Left lung (tissue), 14 donors: ENCODE measurements at places on chromosomes 2 and 18. TPM values are rescaled to one million over a fixed set of nuclear protein-coding genes. Genes with fewer than 3 reads are reported as not detected.

DNA sequence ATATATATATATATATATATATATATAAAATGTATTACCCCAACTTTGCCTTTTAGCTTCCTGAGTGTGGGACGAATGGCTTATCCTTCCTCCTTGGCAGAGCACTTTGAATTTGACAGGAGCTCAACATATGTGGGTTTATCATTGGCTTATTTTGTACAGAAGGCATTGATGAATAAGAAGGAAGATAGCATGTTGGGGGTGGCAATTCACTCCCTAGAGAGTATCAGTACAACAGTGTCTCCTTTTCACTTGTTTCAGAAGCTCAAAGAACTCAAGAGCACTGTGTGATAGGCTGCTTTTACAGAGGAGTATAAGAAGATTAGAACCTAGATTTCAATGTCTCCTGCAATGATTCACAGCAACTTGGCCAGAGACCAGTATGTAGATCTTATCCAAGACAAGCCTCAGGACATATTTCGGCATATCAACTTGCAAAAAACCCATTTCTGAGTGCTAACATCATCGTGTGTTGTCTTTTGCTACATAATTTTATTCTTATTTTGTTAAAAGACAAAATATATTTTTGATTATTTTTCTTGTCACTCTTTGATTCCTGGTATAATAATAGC lies 345.8 kb downstream of the SOCS6 start:
- DNase-seq, result no peak
- no peaks in the 10 kb centered on the region for H3K27me3 ChIP-seq
- H3K27ac ChIP-seq, result no peak overlapping the region
- no peaks in the 10 kb centered on the region for H3K4me1 ChIP-seq
- H3K4me3 ChIP-seq, result no peak overlapping the region
- no peaks in the 10 kb centered on the region for H3K36me3 ChIP-seq

DNA sequence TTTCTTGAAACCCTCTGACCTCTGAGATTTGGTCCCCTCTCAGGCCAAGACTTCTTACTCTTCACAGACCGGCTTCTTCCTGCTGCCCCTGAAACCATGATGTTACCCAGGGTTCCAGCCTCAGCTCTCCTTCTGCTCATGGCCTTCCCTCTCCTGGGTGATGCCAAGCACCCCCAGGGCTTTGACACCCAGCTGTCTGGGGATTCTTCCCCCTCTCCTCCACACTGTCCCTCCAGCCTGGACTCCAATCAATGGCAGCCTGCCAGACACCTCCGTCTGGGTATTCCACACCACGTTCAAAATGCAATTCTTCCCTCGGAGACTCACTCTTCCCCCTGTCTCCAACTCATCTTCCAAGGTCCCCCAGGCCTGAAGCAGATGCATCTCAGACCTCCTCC lies 25.0 kb downstream of the SPP2 start:
- no peak overlapping the region for H3K4me3 ChIP-seq
- no peaks in the 10 kb centered on the region for H3K4me1 ChIP-seq
- no peak overlapping the region for H3K27ac ChIP-seq

Gene KIAA2012
- 1.7 TPM for total RNA-seq

DNA sequence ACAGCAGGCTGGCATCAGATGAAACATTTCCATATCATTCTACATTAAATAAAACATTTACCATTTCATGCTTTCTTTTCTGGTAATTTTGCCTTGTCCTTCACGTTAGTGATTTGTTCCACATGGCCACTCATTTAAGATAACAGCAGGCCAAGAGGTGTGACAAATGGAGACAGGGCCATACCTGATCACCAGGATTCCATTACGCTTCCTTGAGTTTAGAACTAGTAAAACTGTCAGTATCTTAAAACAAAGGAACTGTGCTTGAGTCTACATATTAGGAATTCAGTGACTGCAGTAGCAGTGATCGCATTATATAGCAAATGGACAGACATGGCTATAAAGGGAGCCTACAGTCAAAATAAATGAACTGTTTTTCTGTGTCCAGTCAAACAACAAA lies 155.1 kb upstream of the FSHR start:
- no peaks in the 10 kb centered on the region for H3K36me3 ChIP-seq
- no peak for DNase-seq
- no peaks in the 10 kb centered on the region for H3K27me3 ChIP-seq
- no peak overlapping the region for H3K27ac ChIP-seq
- H3K4me1 ChIP-seq, result no peaks in the 10 kb centered on the region

- H3K4me1 ChIP-seq, result no peaks in the 10 kb centered on the region
- H3K36me3 ChIP-seq, result no peaks in the 10 kb centered on the region
- peak; percentile 77 for DNase-seq
These were observed 213.4 kb upstream of the GATA6 start for GRCh38 chr18:21955757-21956652.

DNA sequence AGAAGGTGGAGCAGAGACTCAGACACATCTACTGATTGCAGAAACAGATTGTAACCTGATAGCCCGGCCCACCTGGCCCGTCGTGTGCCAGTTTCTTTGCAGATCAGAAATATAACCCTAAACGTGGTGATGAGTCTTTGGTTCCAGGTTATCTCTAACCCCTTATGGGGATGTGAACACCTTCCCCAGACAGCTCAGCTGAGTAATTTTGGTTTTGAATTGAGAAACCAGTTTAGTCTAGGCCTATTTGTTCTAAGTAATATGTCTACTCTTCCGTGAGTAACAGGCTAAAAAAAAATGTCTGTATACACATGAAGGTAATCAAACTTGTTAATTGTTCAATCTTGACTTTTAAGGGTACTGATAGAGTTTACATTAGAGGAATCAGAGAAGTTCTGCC lies 35.7 kb downstream of the RASGRP3 start:
- H3K27me3 ChIP-seq, result no peaks in the 10 kb centered on the region
- H3K4me1 ChIP-seq, result no peaks in the 10 kb centered on the region
- H3K27ac ChIP-seq, result no peak overlapping the region
- no peak overlapping the region for H3K4me3 ChIP-seq
- no peak for DNase-seq
- H3K36me3 ChIP-seq, result no peaks in the 10 kb centered on the region

Gene RAB17
- 37.9 TPM for total RNA-seq

DNA sequence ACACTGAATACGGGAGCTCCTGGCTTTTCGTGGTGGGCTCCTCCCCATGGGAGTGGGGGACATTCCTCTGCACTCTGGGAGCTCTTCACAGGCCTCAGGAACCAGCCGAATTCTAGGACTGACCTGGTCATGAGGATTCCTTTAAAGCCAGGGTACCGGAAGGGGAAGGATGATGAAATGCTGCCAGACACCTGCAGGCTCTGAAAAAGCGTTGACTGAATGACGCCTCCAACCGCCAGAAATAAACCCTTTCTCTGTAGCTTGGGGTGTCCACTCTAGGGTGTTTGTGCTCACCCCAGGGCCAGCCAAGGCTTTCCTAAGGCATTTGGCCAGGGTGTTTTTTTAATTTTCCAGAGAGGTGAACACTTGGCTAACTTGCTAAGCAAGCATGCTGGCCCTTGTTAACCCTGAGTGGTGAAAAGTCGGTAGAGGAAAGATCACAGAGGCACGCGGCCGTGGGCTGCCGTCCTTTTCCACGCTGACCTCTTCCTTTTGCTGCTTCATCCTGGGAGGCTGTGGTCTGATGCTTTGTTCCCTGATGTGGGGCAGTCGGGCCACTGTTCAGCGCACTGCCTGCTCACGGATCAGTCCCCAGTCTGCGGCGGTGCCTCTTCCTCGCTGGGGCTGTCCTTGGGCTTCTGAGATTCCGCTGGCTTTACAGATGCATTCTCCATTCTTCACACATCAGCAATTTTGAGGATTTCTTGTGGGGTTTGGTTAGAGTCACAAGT lies 32.0 kb downstream of the IMPA2 start:
- DNase-seq, result no peak
- no peaks in the 10 kb centered on the region for H3K27me3 ChIP-seq
- H3K4me1 ChIP-seq, result peaks cover 38% of the 10 kb centered on the region
- H3K36me3 ChIP-seq, result no peaks in the 10 kb centered on the region
- no peak overlapping the region for H3K4me3 ChIP-seq

GRCh38 chr2:219525533-219526232 lies 11.4 kb downstream of the ASIC4 start:
- H3K4me3 ChIP-seq, result no peak overlapping the region
- no peak overlapping the region for H3K27ac ChIP-seq

- H3K27ac ChIP-seq, result no peak overlapping the region
- no peak for DNase-seq
- H3K4me3 ChIP-seq, result no peak overlapping the region
- H3K36me3 ChIP-seq, result no peaks in the 10 kb centered on the region
- no peaks in the 10 kb centered on the region for H3K4me1 ChIP-seq
- H3K27me3 ChIP-seq, result no peaks in the 10 kb centered on the region
These were observed 14.5 kb upstream of the PLA2R1 start for GRCh38 chr2:160076914-160077313.

- H3K36me3 ChIP-seq, result no peaks in the 10 kb centered on the region
- H3K27me3 ChIP-seq, result no peaks in the 10 kb centered on the region
- no peaks in the 10 kb centered on the region for H3K4me1 ChIP-seq
- no peak overlapping the region for H3K27ac ChIP-seq
- no peak overlapping the region for H3K4me3 ChIP-seq
- no peak for DNase-seq
These were observed 240.9 kb downstream of the CALCRL start for GRCh38 chr2:187207126-187207525.

Gene NT5DC4
- total RNA-seq, result 0.60 TPM

GRCh38 chr2:64328415-64328722 lies 125.6 kb upstream of the LGALSL start:
- no peak for DNase-seq
- no peaks in the 10 kb centered on the region for H3K27me3 ChIP-seq
- peak overlapping the region; percentile 62 for H3K27ac ChIP-seq
- peaks cover 46% of the 10 kb centered on the region for H3K4me1 ChIP-seq

Gene ZNF521
- 30.2 TPM for total RNA-seq

Gene OTOS
- not detected for total RNA-seq

- H3K4me3 ChIP-seq, result no peak overlapping the region
- no peak overlapping the region for H3K27ac ChIP-seq
- H3K4me1 ChIP-seq, result peaks cover 10% of the 10 kb centered on the region
- no peaks in the 10 kb centered on the region for H3K27me3 ChIP-seq
These were observed 82.3 kb downstream of the TFCP2L1 start for GRCh38 chr2:121202541-121203310.

DNA sequence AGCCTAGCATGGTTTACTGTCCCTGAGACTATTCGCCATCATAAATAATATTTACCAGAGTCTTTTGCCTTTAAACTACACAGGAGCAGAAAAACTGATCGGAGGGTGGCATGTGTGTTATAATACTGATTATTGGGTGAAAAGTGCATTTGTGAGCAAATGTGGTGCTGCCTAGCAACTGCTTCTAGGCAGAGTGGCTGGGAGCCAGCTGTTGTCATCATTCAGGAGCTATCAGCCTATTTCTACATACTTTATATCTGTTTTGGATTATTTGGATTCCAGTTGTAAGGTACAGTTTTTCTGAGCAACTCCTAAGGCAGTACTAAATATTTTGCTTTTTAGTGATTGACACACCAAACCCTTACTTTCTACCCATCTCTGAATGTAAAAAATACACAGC lies 75.0 kb upstream of the MSTN start:
- no peaks in the 10 kb centered on the region for H3K36me3 ChIP-seq
- H3K4me3 ChIP-seq, result no peak overlapping the region
- no peak overlapping the region for H3K27ac ChIP-seq
- H3K4me1 ChIP-seq, result no peaks in the 10 kb centered on the region
- DNase-seq, result no peak

- no peak overlapping the region for H3K27ac ChIP-seq
- no peaks in the 10 kb centered on the region for H3K4me1 ChIP-seq
- H3K4me3 ChIP-seq, result no peak overlapping the region
These were observed 218.5 kb upstream of the SOX11 start for GRCh38 chr2:5473635-5474034.

DNA sequence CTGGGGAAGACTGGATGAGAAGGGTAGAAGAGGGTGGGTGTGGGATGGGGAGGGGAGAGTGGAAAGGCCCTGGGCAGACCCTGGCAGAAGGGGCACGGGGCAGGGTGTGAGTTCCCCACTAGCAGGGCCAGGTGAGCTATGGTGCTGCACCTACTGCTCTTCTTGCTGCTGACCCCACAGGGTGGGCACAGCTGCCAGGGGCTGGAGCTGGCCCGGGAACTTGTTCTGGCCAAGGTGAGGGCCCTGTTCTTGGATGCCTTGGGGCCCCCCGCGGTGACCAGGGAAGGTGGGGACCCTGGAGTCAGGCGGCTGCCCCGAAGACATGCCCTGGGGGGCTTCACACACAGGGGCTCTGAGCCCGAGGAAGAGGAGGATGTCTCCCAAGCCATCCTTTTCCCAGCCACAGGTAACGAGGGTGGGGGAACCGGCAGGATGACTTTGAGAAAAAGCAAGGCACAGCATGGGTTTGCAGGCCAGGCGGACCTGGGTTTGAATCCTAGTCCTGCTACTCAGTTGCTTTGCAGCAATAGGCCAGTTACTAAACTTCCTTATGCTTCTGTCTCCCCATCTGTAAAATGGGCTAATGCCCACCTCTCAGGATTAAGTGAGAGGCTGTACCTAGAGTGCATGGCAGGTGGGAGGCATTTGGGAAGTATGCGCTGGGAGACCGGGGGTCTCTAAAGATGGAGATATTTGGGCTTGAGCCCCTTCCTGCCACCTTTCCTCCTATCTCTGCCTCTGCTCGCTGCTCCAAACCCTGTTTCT lies at the start of gene INHA:
Gene INHA (plus strand): TSS at position 74 of the 765 bp plus-strand sequence. CDS start 65 bp downstream, at position 139.
- H3K4me3 ChIP-seq, result peak within 1 kb of the TSS; percentile 47
- H3K27ac ChIP-seq, result peak within 1 kb of the TSS; percentile 58

- no peak overlapping the region for H3K4me3 ChIP-seq
- H3K27ac ChIP-seq, result no peak overlapping the region
- H3K27me3 ChIP-seq, result no peaks in the 10 kb centered on the region
These were observed 107.6 kb upstream of the MSH2 start for GRCh38 chr2:47295131-47295980.

- no peaks in the 10 kb centered on the region for H3K4me1 ChIP-seq
- H3K27ac ChIP-seq, result no peak overlapping the region
- H3K36me3 ChIP-seq, result no peaks in the 10 kb centered on the region
- no peak overlapping the region for H3K4me3 ChIP-seq
- no peaks in the 10 kb centered on the region for H3K27me3 ChIP-seq
These were observed 811.1 kb upstream of the LRATD1 start for GRCh38 chr2:13821255-13821880.

GRCh38 chr18:25287106-25287505 lies 64.9 kb downstream of the ZNF521 start:
- no peaks in the 10 kb centered on the region for H3K27me3 ChIP-seq
- peaks cover 4% of the 10 kb centered on the region for H3K4me1 ChIP-seq
- DNase-seq, result no peak

- DNase-seq, result no peak
- no peaks in the 10 kb centered on the region for H3K4me1 ChIP-seq
- no peaks in the 10 kb centered on the region for H3K36me3 ChIP-seq
These were observed 105.4 kb downstream of the ACOXL start for GRCh38 chr2:110837446-110838409.

- H3K4me3 ChIP-seq, result no peak overlapping the region
- no peak overlapping the region for H3K27ac ChIP-seq
- no peak for DNase-seq
- no peaks in the 10 kb centered on the region for H3K4me1 ChIP-seq
- H3K27me3 ChIP-seq, result no peaks in the 10 kb centered on the region
These were observed 293.6 kb upstream of the SESTD1 start for GRCh38 chr2:179558010-179558934.

GRCh38 chr18:4758980-4759379 lies 303.9 kb upstream of the DLGAP1 start:
- no peaks in the 10 kb centered on the region for H3K4me1 ChIP-seq
- no peaks in the 10 kb centered on the region for H3K36me3 ChIP-seq
- H3K27me3 ChIP-seq, result no peaks in the 10 kb centered on the region
- DNase-seq, result no peak

GRCh38 chr2:101327863-101328394 lies 19.4 kb upstream of the RNF149 start:
- no peak overlapping the region for H3K4me3 ChIP-seq
- H3K27me3 ChIP-seq, result no peaks in the 10 kb centered on the region
- peaks cover 41% of the 10 kb centered on the region for H3K4me1 ChIP-seq
- no peaks in the 10 kb centered on the region for H3K36me3 ChIP-seq
- no peak for DNase-seq
